ENCODE measurements at places on chromosomes 3 and 15.

DNA sequence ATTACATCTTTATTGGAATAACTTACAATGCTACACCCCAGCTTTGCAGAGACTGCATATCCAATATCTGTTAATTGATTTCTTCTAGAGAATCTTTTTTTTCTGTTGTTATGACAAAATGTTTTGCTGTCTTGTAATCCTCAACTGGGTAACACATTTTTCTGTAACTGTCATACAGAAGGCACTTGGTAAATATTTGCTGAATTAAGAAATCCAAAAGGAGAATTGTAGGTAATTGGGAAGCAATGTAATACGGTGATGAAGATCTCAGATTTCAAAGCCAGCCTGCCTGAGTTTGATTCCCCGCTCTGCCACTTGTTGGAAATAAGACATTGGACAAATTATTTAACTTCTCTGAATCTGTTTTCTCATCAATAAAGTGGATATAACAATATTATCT lies 169.1 kb downstream of the WDR72 start:
- no peak for DNase-seq

- no peak for DNase-seq
These were observed 1361.4 kb upstream of the GBE1 start for GRCh38 chr3:83122774-83123350.

GRCh38 chr3:61371123-61371522 lies 119.9 kb upstream of the FHIT start:
- DNase-seq: no peak

GRCh38 chr15:57567891-57568290 lies 23.8 kb upstream of the MYZAP start:
- DNase-seq: no peak

DNA sequence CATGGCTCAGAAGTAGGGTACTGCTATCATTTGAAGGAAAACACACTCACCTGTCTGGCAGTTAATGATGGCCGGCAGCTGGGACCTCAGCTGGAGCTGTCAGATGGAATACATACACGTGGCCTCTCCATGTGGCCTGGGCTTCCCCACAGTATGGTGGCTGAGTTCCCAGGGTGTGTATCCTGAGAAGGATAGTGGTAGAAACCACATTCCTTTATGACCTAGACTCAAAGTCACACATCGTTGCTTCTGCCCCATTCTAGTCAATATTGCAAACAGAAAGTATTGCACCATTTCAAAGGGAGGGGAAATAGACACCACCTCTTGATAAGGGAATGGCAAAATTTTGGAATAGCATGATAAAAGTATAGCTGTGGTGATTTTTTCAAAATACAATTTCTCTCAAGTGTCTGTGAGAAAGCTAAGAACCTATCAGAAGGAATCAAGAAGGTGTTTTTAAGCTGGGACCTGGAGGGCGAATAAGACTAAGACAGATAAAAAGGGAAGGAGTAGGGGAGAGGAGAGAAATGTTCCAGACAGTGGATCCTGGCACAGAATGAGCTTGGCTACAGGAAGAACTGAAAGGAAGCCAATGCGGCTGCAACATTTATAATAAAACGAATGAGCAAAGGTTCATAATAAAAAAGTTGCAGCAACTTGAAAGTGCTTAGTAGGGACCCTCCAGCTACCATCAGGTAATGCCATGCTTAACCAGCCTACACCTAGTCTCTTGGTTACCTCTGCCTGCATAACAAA lies 40.1 kb upstream of the GALNT15 start:
- DNase-seq: no peak

GRCh38 chr15:79862191-79862590 lies 34.6 kb downstream of the MTHFS start:
- no peak for DNase-seq

GRCh38 chr15:69522361-69522760 lies 69.7 kb downstream of the RPLP1 start:
- DNase-seq: no peak

GRCh38 chr3:190847436-190847835 lies 15.1 kb downstream of the GMNC start:
- DNase-seq: no peak

- DNase-seq: no peak
These were observed 4.3 kb downstream of the PDIA5 start for GRCh38 chr3:123071146-123071545.

DNA sequence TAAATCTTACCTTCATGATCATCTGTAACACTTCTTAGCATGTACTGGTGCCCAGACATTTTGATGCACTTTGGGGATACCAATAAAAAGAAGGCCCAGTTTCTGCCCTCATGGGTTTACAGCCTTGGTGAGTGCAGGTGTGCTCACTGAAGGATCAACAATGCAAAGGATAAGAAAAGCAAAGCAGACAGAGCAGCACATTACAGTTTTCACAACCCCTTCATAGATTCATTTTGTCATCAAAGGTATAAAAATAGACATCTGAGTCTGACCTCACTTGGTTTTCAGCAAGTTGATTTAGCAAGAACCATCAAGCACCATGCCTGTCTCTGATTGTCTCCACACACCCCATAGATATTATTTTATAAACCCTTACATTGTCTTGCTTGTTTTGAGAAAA lies 77.6 kb downstream of the BFSP2 start:
- no peak for DNase-seq

DNA sequence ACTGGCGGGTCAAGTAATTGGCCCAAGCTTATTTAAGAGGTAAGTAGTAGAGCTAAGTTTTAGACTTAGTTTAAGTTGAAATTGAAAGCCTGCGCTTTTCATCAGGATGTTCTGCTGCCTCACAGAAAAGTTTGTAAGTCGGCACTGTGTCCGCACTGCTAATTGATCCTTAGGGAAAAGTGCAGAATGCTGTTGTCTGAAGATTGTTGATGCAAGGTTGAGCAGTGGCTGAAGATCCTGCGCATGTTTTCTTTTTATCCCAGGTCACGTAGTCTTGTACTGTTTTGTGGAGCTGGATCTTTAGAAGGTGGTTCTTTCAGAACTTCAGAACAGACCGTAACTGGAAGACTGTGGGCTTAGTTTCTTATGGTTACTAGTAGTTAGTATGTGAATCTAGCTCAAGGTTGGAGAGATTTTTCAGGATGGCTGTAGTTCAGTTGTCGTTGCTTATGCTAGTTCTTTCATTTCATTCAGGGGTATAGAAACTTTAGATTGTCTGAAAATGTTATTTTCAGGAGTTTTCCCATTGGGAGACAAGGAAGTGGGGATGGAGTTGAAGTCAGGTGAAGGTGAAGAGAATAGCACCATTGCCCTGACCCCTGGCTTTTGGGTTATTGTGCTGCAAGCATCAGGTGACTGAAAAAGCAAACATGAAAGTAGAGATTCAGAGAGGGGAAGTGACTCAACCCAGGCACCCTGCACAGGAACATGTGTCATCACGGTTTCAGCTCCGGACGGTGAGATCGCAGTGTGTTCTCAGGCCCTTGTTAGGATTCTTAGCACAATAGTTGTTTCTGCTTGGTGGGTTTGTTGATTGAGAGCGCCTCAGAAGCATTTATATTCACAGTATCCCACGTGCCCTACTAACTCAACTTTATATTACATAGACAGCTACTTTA lies 32.8 kb downstream of the AKAP13 start:
- DNase-seq: no peak

GRCh38 chr15:20355256-20355868 lies 186.2 kb downstream of the GOLGA6L6 start:
- peak; percentile 46 for DNase-seq

- no peak for DNase-seq
These were observed 195.3 kb downstream of the THRB start for GRCh38 chr3:24299246-24299805.

- no peak for DNase-seq
These were observed 58.4 kb upstream of the HRH1 start for GRCh38 chr3:11095932-11096265.

DNA sequence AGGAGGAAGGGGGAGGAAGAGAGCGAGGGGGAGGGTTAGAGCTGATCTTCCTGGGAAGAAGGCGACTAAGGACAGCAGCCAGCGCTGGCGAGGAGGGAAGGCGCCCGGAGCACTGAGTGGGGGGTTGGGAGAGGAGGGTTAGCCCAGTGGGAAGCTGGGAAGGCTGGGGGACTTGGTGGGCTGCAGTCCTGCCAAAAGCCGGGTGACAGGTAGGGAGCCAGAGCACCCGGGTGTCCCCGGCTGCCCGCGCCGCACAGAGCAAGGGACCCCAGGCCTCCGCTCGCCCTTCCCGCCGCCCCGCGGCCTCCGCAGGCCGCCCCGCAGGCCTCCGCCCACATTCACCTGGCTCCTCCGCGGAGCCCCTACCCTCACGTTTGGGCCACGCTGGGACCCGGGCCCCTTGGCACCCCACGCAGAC lies 448 bp downstream of the SLC12A8 start:
- DNase-seq: peak; percentile 73

- no peak for DNase-seq
These were observed 220.3 kb upstream of the STT3B start for GRCh38 chr3:31312400-31312799.

DNA sequence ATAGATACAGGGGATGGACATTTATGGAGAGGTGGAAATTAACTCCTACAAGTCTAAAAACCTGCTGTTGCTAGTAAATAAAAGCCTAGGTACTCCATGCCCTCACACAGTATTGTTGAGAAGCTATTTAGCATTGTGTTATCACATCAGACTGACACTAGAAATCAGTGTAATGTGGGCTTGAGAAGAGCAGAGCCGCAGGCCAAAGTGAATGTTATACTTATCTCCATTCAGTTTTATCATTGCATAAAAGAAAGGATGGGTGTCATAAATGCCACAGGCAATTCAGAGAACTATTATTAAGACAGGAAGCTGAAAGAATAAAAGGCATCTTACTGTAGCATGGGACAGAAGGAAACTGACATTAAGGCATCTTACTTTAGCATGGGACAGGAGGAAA lies 13.7 kb upstream of the ISLR start:
- no peak for DNase-seq

- DNase-seq: peak; percentile 65
These were observed at the start of gene ZBTB47 for GRCh38 chr3:42653560-42654330. Gene ZBTB47 (plus strand): TSS chr3:42653697. CDS start chr3:42658356, 4,659 bp downstream.

DNA sequence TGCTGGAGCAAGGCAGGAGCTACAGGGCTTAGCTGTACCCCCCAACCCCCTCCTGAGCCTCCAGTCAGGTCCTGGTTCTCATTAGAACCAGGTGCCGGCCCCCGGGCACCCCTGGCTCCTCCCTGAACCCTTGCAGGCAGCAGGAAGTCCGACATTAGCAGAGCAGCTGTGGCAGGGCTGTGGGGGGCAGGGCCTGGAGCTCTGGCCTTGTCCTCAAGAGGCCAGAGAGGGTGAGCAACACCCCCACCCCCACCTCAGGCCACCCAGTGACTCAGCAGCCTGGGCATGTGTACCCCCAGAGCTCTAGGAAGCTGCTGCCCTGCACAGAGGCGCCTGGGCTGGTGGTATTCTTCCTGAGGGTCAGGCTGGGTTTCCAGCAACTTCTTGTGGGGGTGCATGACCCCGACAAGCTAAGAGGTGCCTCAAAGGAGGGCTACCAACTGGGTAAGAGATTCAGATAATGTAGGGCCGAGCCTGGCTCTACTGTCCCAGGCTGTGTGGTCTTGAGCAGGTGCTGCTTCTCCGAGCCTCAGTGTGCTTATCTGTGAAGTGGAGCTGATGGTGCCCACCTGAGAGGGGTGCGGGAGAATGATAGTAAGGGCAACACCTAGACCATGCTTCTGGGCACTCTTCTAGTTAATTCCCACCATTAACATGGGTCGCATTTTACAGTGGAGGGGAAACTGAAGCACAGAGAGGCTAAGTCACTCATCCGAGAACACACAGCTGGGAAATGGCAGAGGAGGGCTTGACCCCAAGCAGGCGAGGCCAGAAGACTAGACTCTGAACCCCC lies 16.0 kb downstream of the H1-8 start:
- DNase-seq: no peak

DNA sequence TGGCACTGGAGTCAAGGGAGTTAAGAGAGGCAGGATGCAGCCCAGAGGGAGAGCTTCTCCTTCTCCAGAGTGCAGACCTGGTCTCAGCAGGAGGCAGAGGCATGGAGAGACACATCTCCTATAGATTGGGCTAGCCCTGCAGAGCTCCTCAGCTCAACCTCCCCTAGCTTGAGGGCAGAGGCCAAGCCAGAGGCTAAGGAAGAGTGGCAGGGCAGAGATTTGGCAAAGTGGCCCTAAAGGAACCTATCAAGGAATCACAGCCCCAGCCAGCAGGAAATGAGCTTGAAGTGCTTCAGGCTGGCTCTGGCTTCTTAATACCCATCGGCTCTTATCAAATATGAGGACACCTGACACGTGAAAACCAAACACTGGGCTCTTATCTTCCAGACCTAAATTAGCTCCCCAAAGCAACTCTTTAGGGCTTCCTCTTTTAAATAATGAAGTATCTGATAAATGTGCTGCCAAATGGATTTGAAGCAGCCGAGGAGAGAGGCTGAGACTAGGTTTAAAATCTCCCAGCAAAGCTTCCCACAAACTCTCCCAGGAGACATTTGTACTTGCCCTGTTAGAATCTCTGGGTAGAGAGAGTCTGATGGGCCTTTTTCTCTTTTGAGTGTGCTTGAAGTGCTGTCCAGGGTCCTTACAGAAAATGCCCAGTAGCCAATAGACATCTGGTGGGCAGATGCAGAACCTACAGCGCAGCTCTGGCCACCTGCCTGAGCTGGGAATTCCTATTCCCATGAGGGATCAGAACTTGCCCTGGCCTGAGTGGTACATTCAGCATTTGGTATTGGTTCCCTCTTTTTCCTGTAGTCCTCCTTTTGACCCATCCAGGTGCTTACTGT lies 271.4 kb downstream of the CLSTN2 start:
- DNase-seq: peak; percentile 53

GRCh38 chr3:134060561-134061385 lies 31.0 kb upstream of the SLCO2A1 start:
- peak; percentile 47 for DNase-seq

DNA sequence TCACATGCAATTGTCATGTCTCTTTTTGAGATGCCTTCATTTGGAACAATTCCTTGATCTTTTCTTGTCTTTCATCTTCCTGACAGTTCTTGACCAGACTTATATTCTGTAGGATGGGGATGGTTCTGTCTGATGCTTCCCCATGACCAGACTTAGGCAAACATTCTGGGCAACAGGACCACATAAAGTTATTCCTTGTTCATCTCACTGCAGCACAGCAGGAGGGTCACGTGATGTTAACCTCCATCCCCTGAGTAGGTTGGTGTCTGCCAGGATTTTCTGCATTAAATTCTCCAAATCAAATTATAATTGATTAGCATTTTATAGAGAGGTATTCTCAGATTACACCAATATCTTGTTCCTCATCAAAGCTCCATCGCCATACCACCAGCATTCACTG lies 7.8 kb downstream of the DLEC1 start:
- DNase-seq: no peak

- no peak for DNase-seq
These were observed 36.0 kb downstream of the AQR start for GRCh38 chr15:34933432-34933975.

GRCh38 chr3:53194210-53195065 lies 33.4 kb downstream of the PRKCD start:
- DNase-seq: peak; percentile 59

GRCh38 chr15:35327789-35328188 lies 218.2 kb downstream of the DPH6 start:
- DNase-seq: no peak

DNA sequence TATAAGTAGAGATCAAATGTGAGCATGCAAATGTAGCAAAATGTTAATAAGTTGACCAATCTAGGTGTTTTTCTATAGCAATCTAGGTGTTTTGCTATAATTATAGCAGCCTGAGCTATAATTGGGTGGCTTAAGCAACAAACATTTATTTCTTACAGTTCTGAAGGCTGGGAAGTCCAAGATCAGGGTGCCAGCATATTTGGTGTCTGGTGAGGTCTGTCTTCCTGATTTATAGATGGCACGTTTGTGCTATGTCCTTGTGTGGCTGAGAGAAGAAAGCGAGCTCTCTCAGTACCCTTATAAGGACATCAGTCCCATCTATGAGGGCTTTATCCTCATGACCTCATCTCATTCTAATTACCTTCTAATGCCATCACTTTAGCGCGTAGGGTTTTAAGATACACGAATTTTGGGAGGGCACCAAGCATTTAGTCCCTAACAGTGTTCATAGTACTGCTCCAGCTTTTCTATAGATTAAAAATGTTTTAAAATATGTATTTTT lies 171.1 kb downstream of the GHSR start:
- no peak for DNase-seq

Measured in ecto neural progenitor cell (in vitro differentiated cells).